ENCODE measurements at places on chromosomes 12 and 14.

DNA sequence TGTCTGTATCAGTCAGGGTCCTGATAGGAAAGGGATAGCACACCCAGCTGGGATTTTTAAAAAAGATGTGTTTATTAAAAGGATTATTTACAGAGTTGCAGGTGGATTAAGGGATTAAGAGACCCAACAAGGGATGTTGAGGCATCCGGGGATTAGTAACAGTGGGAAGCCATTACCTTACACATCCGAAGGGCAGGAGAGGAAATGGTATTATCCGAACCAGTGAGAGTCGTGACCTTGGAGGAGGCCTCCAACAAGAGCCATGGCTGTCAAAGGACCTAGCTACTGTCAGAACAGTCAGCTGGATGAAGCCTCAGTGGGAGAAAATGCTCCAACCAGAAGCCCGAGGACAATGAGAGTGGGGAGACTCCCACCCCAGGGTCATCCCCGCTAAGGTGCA lies 146.3 kb upstream of the KRAS start:
- DNase-seq, result no peak

DNA sequence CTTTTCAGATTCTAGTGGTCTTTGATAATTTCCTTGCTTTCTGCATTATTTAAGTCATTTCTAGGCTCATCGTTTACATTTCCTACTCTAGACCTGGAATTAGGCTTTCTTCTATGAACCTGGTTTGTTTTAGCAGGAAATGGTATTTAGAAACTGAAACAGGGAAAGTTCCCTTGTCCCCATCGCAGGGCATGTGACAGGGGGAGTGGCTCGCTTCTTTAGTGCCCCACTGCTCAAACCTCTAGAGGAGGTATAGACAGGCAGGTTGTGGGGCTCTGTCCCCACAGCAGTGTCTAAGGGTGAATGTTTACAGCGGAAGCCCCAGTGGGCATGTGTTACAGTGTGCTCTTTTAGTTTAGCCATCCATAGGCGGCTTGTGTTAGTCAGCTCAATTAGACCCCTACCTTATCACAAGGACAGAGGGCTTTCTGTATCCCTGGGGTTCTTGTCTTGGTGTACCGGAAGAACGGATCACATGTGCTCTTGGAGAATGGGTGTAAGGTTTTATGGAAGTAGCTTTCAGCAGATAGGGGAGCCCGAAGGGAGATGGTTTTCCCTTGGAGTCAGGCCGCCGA lies 25.0 kb downstream of the IFT81 start:
- DNase-seq, result no peak

- no peak for DNase-seq
Observed at GRCh38 chr14:69625299-69626131, 14.1 kb downstream of the SUSD6 start.

GRCh38 chr14:97382616-97383226 lies 585.5 kb downstream of the VRK1 start:
- DNase-seq, result no peak

DNA sequence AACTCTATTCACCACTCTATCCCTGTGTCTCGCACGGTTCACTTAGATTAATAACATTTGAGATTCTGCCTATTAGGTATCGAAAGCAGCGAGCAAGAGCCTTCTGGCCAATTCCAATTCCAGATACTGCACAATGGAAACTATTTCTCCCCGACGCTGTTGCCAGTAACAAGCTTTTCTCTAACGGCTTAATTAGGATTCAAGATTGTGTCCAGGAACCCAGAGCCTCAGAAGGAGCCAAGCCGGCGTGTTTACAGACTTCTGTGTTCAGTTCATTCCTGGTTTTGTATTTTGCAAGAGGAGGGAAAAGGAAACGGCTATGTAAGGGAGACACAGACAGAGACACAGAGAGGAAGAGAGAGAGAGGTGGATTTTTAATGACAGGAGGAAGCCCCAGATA lies 185.6 kb downstream of the DICER1 start:
- DNase-seq, result no peak

DNA sequence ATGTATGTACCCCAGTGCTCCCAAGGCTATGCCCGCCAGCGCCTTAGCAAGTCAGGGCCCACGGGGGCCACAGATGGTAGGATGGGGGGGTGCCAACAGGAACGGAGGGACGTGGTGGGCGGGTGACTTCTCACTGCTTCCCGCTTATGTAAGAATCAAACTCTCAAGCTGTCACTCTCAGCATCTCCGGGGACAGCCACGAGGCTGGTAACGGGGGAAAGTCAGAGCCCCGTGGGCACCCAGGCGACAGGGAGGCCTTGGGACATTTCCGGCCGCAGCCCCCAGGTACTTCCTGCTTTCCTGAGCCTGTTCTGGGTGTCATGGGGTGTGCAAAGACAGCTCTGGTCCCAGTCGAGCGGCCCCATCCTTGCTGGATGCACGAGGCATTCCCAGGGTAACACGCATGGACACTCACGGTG lies 59.3 kb downstream of the TESC start:
- no peak for DNase-seq

- DNase-seq, result no peak
Observed at GRCh38 chr14:102403028-102403427, 40.3 kb downstream of the TECPR2 start.

GRCh38 chr14:91387169-91387835 lies 30.3 kb downstream of the CCDC88C start:
- DNase-seq, result peak; percentile 91

DNA sequence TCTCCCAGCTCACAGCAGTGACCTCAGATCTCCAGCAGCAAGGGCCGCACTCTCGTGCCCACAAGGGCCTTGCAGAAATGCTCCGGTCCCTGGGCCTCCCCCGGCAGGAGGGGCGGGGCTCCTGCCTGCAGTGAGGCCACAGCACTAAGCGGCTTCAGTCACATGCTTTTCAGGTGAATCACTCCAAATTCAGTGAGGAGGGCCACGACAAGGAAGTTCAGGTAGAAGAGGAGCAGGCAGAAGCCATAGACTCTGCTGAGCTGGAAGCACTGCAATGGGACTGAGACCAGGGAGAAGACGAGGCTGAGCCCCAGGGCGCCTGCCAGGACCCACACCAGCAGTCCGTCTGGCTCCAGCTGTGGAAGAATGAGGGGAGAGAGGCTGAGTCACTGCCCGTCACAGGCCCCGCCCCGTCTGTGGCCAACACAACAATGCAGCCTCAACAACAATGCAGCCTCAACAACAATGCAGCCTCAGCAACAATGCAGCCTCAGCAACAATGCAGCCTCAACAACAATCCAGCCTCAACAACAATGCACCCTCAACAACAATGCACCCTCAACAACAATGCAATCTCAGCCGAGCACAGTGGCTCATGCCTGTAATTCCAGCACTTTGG lies 35.2 kb downstream of the SLC8B1 start:
- DNase-seq, result peak; percentile 52
